Activated gamma-delta T cell (primary cell): ENCODE measurements at places on chromosomes 3 and 15.

DNA sequence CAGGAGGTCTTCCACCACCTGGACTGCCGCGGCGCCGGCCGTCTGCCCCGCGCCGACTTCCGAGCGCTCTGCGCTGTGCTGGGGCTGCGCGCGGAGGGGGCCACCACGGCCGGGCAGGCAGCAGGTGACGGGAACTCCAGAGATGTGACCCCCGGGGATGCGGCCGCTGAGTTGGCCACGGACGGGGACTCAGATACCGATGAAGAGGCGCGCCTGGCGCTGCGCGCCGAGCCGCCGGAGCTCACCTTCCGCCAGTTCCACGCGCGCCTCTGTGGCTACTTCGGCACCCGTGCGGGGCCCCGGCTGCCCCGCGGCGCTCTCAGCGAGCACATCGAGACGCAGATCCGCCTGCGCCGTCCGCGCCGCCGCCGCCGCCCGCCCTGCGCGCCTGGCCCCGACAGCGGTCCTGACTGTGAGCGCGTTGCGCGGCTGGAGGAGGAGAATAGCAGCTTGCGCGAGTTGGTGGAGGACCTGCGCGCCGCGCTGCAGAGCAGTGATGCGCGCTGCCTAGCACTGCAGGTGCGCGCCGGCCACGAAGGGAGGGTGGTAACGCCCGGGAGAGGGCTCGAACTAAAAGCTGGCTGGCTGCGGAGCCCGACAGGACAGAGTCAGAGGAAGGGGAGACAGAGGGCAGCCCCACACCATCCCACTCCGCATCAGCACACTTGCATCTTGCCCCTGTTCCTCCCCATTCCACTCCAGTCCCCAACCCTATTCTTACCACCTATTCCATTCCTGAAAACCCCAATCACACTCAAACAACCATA, 885 bp downstream of the EFCC1 start:
- no peak for DNase-seq

- DNase-seq, result no peak
Observed at GRCh38 chr3:5017925-5018531, 38.8 kb downstream of the BHLHE40 start.

GRCh38 chr3:183309276-183309675, 56.2 kb downstream of the B3GNT5 start:
- no peak for DNase-seq

GRCh38 chr15:66658044-66658443, 44.0 kb upstream of the SMAD6 start:
- no peak for DNase-seq

DNA sequence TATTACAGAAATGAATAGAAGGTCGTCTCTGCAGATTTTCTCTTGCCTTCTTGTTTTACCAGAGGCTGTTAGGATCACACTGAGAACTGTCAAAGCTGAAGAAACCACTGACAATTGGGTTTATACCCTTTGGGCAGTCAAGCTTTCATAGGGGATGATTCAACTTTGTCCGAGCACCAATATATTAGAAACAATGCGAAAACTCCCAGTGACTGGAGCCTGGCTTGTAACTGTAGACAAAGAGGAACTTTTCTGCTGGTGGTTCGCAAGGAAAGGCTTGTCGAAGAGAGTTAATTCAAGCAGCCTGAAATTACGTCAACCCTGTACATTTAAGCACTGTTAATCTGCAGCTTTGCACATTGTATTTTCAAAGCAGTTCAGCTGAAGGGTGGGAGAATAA, 193.2 kb upstream of the ZNF385D start:
- DNase-seq, result no peak

DNA sequence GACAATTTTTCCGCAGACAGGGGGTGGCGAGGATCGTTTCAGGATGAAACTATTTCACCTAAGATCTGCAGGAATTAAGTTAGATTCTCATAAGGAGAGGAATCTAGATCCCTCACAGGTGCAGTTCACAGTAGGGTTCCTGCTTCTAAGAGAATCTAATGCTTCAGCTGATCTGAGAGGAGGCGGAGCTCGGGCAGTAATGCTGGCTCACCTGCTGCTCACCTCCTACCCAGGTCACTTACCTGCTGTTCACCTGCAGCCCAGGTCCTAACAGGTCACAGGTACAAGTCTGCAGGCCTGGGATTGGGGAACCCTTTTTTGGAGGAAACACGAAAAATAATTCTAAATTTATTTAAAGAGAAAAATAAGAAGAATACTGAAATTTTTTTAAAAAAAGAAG, 406.8 kb downstream of the MCTP2 start:
- no peak for DNase-seq
